ENCODE measurements at places on chromosomes 11 and 22.

DNA sequence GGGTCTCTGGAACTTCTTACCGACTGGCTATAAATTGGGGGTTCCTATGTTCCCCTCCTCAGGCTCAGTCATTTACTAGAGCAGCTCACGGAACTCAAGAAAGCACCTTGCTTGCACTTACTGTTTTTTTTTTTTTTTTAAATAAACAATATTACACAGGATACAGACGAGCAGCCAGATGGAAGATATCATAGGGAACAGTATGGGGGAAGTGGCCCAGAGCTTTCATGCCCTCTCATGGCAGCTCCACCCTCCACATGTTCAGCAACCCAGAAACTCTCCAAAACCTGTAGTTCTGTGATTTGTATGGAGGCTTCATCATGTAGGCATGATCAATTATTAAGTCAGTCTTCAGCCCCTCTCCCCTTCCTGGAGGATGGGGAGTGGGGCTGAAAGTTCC, 7.5 kb downstream of the UVRAG start:
- no peak for DNase-seq

DNA sequence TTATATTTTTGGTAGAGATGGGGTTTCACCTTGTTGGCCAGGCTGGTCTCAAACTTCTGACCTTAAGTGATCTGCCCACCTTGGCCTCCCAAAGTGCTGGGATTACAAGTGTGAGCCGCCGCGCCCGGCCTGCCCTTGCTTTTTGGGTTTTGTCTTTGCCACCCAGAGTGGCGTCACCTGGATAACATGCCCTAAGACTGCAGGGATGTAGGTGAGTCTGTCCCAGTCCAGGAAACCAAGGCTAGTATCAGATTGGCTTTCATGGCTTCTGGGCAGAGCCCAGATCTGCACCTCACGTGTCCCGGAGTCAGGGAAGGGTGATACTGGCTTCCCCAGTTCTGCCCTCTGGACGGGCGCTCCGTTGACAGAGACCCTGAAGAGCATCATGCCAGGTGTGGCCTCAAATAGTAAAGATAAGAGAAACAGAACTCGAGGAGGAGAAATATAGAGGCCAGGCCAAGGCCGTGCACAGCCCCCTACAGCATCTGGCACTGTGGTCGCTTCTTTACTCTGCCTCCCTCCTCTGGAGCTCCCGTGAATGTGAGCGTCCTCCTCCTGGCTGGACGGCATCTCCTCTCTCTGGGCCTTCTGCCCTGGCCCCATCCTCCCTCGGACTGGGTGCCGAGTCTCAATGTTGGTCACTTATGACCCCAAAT, 7.8 kb upstream of the APOBEC3B start:
- no peak for DNase-seq

GRCh38 chr11:18699269-18699596, 654 bp downstream of the TMEM86A start:
- no peak for DNase-seq

DNA sequence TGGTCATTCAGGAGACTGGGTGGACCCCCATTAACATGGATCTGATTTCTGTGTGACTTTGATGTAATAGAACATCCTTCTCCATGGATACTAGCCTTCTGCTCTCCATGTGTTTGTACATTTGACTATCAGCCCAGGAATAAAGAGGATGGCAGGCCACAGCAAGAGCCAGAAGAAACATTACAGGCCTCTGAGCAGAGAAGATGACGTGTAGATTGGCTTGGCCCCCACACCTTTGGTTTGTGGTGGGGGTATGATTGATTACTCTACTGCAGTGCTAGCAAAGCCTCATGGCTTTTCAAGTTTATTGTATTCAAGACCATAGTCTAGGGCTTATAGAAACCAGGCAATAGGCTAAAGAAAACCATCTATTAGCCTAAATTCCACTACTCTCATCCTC, 77.0 kb downstream of the GRAMD1B start:
- DNase-seq: no peak

DNA sequence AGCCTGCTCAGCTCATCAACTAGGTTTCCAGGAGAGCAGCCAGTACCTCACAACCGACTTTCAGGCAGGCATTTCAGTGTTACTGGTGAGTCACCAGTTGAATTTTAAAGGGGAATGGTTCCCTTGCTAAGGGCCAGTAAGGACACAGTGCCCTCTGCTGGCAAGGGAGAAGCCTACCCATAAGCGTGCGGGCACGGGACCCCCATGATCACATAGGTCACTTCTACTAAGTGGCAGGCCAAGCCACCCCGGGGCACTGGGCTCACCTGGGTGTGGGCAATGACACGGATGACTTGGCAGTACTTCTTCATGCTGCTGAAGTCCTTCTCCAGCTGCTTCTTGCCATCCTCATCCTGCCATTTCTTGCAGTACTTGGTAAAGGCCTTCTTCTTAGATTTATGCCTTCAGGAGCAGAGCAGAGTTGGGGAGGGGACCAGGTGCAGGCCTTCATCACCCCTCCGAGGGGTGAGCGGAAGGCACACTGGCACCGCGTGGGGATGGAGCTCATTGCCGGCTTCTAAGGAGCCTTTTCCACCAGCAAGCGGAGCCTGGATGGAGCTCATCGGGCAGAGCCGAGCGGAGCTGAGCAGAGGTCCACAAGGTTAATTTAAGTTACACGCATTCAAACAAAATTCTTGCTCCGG, 2.9 kb downstream of the RPL3 start:
- peak; percentile 63 for DNase-seq
